Effector CD4-positive, alpha-beta T cell (primary cell): ENCODE measurements at places on chromosomes 3 and 15.

DNA sequence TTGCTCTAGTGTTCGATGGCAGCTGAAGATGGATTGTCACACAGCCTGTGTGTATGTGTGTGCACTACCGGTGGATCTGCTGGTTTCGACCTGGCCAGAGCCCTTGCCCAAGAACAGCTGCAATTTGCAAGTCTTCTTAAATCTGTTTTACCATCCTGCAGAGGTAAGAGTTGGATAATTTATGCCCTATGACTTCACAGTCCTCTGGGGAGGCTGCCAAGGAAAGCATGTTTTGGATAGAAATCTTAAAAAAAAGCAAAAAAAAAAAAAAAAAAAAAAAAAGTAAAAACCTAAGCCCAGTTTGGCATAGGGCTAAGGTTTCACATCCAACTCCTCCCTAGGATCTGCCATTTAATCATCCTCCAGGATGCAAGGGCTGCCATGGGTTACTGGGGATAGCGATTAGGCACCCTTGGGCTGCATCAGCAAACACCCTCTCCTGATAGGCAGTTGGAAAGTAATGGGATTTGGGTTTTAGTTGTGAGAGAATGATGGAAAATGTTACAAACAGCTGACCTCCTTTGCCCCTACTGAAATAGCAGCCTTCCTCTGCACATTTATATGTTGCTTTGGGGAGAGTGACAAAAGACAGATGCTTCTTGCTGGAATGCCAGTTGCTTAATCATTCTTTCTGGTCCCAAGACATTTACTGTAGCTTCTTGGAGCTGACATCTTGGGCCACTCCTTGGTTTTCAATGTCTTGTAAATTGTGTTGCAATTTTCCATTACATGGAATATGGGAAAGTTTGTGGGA, 35.4 kb downstream of the CD200R1L start:
- no peak for DNase-seq

- DNase-seq = no peak
These were observed 8.9 kb downstream of the MUC4 start for GRCh38 chr3:195802795-195803194.

DNA sequence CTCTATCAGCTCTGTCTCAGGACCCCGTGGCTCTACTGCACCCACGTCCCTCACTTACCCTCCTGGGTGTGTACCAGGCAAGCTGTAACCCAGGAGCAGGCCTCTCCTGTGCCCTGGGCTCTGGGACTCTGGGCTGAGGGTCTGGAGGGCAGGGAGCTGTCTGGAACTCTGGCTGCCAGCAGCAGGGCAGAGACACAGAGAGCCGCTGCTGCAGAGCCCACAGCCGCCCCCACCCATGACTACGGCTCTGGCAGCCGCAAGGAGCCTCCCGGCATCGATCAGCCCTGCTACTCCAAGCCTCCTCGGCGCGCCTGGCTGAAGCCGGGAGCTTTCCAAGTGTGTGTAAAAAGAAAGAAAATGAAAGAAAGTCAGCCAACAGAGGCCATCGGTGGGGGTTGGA, 103.7 kb upstream of the ATP2B2 start:
- no peak for DNase-seq

- no peak for DNase-seq
These were observed 22.4 kb upstream of the TGFBR2 start for GRCh38 chr3:30583973-30584372.

DNA sequence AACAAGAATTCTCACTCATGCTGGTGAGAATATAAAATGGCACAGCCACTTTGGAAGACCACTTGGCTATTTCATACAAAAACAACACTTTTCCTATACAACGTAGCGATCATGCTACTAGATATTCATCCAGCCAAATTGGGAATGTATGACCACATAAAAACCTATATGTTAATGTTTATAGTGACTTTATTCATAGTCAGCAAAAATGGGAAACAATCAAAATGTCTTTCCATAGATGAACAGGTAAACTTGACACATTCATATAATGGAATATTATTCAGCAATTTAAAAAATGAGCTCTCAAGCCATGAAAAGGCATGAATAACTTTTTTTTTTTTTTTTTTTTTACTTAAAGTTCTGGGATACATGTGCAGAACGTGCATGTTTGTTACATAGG, 445.2 kb downstream of the ZBBX start:
- no peak for DNase-seq

- no peak for DNase-seq
These were observed 562.6 kb upstream of the DPPA4 start for GRCh38 chr3:109899925-109900324.

GRCh38 chr15:84761607-84762131, 13.3 kb downstream of the ZNF592 start:
- DNase-seq = no peak

DNA sequence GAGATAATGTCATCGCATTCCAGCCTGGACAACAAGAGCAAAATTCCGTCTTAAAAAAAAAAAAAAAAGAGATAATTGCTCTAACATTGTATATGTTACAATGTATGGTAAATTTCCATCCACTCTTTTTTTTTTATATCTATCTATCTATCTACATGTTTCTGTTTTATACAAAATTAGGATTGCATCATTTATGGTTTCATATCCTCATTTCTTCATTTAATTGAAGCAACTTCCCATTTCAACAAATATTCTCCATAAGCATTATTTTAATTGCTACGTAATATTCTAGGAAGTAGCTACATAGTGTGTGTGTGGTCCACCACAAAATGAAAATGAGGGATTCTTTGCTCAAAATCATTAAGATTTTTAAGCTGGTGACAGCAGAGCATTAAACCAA, 18.4 kb downstream of the RBP1 start:
- DNase-seq = no peak

DNA sequence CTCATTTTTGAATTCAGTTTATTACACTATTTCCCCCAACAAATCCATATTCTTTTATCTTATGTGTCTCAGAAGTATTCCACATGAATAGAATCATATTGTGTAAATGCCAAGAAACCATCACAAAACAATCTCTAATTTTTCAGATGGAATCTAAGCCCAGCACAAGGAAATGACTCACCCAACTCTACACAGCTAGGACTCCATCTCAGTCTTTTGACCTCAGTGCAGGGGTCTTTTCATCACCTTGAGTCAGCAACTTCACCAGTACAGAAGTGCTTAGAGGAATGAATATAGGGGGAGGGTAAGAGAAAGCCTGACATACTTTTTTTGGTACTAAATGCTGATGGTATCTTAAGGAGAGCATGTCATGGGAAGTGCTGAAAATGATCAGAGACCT, 169.3 kb upstream of the LRRN1 start:
- DNase-seq = no peak

- DNase-seq = no peak
These were observed 162.0 kb downstream of the KLF13 start for GRCh38 chr15:31488437-31489204.
